Left renal cortex interstitium (tissue), 4 donors: ENCODE measurements at places on chromosomes 12 and 14.

DNA sequence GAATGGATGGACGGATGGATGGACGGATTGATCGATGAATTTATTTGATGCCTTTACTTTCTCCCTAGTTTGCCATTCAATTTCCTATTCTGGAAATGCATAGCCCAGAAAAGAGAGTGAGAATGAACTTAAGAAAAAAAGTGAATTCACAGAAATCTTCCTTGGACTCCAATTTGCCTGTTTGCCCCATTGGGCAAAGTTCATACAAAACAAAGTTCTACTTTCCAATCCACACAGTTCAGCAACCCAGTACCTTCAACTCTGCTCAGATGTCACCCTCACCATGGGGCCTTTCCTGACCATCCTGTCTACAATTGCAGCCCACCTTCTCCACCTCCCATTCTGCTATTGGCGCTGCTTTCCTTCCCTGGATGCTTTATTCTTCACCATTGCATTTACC lies 8.2 kb upstream of the NUAK1 start:
- DNase-seq, result no peak

- DNase-seq, result no peak
Observed at GRCh38 chr12:124605150-124605882, 37.9 kb upstream of the NCOR2 start.

DNA sequence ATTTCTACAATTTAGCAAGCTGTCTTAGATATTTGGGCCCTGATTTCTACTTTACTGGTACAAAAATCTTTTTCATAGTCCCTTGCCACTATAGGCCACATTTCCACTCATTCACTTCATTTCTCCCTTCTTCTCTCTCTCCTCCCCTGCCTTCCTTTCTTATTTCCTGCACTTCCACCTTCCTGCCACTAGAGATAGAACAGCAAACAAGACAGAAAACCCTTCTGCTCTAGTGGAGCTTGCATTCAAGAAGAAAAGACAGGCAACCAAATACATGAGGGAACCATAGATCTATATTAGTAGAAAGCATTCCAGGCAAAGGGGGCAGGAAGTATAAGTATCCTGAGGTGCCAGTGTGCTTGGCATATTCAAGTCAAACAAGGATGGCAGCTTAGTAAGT lies 623.5 kb downstream of the FLRT2 start:
- DNase-seq, result no peak

DNA sequence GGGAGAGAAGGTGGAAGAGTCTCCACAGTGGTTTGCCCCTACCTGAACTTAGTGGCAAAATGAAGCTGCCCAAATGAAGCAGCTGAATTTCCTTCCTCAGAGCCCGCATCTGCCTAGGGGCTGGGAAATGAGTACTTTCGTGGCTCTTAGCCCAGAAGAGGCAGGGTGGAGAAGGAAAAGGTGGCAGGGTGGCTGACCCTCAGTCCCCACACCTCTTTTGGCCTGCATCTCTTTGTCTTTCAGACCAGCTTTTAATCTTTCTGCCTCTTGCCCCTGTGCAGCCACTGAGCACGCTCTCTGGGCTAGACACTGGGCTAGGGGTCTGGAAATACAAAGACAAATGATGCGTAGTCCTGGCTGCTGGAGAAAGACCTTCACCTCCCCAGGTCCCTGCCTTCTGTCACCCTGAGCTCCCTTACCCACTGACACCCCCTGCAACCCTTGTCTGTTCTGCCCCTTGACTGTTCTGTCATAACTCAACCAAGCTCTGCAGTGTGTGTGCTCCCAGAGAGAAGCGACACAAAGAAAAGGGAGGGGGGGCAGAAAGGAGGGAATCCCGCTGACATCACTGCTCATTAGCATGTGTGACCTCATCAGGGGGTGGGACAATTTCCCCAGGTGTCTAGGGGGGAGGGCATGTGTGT lies 371 bp upstream of the REM2 start:
- peak; percentile 78 for DNase-seq

DNA sequence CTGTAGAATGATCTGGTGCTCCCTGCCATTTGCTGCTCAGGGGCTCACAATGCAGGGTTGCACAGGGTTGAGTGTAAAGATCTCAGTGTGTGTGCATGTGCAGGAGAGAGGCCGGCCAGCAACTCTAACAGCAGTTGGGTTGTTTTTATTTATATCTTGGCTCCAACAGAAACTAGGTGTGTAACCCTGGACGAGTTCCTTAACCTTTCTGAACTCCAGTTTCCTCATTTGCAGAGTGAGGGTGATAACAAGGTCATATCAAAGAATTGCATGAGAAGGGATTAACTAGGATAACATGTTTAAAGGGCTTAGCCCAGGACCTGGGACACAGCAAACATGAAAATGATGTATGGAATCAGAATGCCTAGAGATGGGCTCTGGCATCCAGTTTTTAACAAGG lies 14.8 kb upstream of the JDP2 start:
- DNase-seq, result no peak

GRCh38 chr12:104456950-104457745 lies 400 bp downstream of the CHST11 start:
- DNase-seq, result peak; percentile 74

- no peak for DNase-seq
Observed at GRCh38 chr12:111440631-111441030, 34.9 kb downstream of the SH2B3 start.

DNA sequence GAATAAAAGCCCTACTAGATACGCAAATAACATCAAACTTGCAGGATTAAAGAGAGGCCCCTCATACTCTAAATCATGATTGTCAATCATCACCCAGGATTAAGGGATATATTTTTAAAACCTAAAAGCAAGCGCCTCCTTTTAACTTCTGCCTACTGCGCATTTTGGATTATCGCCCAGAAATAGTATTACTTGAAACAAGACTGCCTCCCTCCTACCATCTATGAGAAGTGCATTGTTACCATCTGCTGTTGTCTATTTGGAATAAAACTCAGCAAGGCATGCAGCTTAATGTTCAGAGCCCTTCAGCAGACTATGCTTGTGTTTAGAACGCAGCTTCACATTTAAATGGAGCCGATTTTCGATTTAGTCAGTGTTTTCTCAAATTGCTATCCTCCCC lies 79.6 kb downstream of the EXOC5 start:
- DNase-seq, result no peak

DNA sequence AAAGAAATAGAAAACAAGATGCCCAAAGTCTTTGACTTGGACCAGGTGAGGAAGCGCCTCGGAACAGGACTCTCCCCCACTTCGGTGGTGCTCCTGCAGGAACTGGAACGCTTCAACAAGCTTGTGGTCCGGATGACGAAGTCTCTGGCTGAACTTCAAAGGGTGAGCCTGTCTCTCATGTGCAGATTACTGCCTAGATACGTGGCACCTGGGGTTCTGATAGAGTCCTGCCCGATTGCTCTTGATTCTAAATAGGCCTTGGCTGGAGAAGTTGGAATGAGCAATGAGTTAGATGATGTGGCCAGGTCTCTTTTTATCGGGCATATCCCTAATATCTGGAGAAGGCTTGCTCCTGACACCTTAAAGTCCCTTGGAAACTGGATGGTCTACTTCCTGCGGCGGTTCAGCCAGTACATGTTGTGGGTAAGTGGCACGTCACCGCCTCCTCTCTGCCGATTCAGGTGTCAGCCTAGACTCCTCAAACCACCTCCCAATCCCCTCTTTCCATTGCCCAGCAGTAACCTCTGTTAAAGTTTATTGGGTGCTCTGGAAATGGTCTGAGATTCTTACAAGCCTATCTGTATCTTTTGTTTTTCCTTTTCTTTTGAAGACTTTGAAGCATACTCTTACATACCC lies 40.8 kb downstream of the CCDC92 start:
- DNase-seq, result no peak

DNA sequence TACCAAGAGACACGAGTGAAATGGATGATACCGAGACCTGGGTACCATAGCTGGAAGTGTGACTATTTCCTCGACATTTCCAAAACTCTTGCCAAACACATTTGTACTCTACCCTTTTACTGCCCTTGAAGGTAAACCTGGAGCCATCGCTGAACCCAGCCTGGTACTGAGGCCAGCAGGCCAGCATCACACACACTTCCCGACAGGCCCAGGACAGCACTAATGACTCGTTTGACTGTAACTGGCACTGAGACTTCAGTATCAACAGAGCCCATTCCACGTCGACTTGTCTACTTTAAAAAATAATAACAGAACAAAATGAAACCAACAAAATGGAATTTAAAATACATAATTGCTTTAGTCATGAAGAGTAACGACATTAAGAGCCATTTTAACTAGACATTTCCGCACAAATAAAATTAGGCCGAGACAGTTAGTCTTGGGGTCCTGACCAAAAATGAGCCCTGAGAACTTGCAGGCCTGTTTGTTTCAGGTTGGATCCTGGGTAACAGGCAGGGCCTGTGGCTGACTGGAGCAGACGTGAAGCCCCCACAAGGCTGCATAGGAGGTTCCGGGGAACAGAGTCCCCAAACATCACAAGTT lies 94.3 kb downstream of the RIMBP2 start:
- DNase-seq, result no peak

DNA sequence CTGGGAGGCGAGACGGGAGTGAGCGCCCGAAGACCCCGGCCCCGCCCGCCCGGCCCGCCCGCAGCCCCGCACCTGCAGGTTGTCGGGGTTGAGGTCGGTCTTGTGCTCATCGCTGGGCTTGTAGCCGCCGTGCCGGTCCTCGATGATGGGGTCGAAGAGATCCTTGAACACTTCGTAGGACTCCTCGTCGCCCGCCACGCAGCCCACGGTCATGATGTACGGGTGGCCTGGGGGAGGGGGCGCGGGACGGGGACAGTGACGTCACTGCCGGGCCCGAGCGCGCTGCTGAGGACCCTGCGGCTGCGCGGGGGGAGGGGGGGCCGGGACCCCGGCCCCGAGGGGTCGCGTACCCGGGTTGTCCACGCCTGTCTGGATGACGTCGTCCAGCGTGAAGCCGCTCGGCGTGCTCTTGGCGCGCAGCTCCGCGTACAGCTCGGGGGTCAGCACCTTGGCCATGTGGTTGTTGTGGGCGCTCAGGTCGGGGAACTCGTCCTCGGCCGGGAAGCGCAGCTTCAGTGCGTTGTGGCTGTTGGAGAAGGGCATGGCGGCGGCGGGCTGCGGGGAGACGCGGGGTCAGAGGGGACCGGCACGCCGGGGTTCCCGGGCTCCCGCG lies 573 bp downstream of the CKB start:
- DNase-seq, result no peak

GRCh38 chr14:20706657-20707355 lies 18.2 kb downstream of the ANG start:
- DNase-seq, result no peak

GRCh38 chr14:94114589-94115057 lies 4.1 kb downstream of the IFI27 start:
- DNase-seq, result no peak

- DNase-seq, result no peak
Observed at GRCh38 chr14:96261053-96261452, 5.0 kb downstream of the BDKRB1 start.

GRCh38 chr14:81400852-81401251 lies 728 bp upstream of the STON2 start:
- DNase-seq, result no peak

DNA sequence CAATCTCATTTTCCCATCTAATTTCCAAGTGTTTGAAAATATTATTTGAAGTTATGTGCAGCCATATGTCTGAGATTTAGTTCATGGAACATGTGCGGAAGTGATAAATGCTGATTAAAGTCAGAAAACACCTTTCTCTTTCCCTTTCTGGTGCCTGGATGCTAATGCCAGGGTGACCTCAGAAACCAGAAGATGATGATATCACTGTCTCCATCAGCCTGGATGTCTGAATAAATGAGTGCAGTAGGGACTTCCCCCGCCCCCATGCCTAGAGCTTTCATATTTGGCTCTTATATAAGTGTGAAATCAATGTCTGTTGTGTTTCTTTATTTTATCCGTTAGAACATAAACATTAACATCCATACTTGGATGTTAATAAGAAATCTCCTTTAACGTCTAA lies 261.9 kb upstream of the LRIG3 start:
- no peak for DNase-seq

DNA sequence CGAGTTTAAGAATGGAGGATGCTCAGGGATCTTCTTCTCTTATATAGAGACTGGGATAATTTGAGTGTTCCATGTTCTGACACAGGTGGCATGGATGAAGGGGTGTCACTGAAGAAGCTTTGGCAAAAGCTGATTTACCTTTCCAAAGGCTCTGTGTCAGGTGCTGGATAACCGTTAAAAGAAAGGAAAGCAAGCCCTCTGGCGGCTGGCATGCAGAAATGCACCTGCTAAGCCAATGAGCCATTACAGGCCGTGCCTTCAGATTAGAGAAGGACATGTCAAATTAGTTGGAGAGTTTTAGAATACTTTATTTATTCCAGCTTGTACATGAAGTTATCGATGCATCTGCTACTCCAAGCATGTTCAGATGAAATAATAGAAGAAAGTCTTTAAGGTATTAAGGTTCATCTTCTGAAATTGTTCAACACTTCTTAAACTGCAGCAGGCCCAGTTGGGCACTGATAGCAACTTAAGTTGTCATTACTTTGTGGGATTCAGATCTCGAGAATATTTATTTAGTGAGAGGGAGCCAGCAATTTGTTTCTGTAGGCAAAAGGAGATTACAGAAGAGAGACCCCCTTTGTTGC lies 678.2 kb downstream of the NRXN3 start:
- peak; percentile 24 for DNase-seq

- DNase-seq, result no peak
Observed at GRCh38 chr12:78271546-78271945, 440.9 kb downstream of the NAV3 start.

DNA sequence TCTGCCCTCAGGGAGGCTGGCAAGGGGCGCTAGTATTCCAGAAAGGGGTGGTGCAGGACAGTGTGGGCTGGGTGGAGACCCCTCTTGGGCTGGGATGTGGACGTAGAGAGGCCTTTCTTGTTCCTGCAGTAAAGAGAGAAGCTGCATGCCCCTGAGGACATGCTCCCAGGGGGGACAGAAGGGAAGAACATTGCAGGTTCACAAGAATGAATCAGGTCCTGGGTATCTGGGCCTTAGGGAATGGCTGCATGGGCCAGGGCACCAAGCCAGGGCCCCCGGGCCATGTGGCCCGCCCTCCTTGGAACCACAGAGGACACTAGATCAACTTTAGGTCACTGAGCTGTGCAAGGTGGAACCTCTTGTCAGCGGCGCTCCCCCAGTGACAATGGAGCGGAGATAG lies 51.8 kb downstream of the ZNF664 start:
- no peak for DNase-seq

DNA sequence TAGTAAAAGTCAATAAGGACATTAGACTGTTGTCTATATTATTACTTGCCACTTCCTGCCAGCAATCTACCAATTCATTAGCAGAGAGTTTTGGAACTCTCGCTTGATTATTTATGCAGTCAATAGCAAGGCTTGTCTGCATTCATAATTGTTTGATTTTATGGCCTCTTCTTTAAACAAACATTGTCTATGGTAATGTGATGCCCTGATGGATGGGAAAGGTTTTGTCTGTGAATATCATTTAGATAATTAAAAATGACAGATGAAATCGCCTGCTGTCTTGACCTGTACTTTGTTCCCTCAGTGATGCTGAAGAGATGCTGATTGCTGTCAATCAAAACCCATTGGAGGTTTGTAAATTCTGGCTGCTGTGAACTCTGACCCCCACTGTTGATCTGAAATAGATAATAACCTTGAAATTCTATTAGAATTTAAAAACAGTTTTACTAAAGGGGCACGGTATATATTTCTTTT lies 455.3 kb downstream of the NPAS3 start:
- no peak for DNase-seq

- no peak for DNase-seq
Observed at GRCh38 chr14:91229743-91230200, 14.7 kb downstream of the GPR68 start.

- DNase-seq, result no peak
Observed at GRCh38 chr14:96145116-96145864, 59.3 kb upstream of the BDKRB2 start.

- DNase-seq, result no peak
Observed at GRCh38 chr12:25236190-25236589, 14.5 kb downstream of the KRAS start.

- no peak for DNase-seq
Observed at GRCh38 chr12:54032086-54032619, 697 bp upstream of the HOXC5 start.
